ENCODE measurements at places on chromosomes 5 and 9. TPM values are rescaled to one million over a fixed set of nuclear protein-coding genes. Genes with fewer than 3 reads are reported as not detected.
A peak's percentile ranks its signal among the peaks of the same experiment; 100 is the strongest.

The CARD19 gene
- total RNA-seq: 36.3 TPM

The FKTN gene
- total RNA-seq: 21.1 TPM

The BTNL3 gene
- not detected for total RNA-seq

The LSM11 gene
- 4.4 TPM for total RNA-seq

The IL9 gene
- total RNA-seq: not detected

The WDR38 gene
- not detected for total RNA-seq

The HAND1 gene
- total RNA-seq: not detected

The PCDHGB6 gene
- total RNA-seq: 18.4 TPM

The LOX gene
- total RNA-seq: 1,249 TPM

- no peaks in the 10 kb centered on the region for H3K36me3 ChIP-seq
- peak; percentile 22 for DNase-seq
Measured at GRCh38 chr5:55857247-55857640, 6.1 kb downstream of the IL31RA start.

DNA sequence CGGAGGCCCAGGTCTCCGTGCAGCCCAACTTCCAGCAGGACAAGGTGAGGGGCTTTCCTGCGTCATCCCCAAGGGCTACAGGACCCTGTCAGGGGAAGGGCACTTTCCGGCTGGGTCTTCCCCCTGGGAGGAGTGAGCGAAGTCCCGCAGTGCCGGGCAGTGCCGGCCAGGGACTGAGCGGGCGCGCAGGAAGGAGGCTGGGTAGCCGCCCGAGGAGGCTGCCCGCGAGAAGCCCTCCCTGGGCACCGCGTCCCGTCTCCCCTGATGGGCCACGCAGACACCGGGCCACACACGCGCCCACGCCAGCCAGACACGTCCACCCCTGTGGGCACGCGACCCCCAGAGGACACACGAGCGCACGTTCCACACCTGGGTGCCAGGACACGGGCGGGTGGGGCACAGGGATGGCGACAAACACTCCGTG is 357 bp downstream of the PTGDS start:
- H3K27me3 ChIP-seq: no peaks in the 10 kb centered on the region
- no peak overlapping the region for H3K27ac ChIP-seq
- DNase-seq: no peak

DNA sequence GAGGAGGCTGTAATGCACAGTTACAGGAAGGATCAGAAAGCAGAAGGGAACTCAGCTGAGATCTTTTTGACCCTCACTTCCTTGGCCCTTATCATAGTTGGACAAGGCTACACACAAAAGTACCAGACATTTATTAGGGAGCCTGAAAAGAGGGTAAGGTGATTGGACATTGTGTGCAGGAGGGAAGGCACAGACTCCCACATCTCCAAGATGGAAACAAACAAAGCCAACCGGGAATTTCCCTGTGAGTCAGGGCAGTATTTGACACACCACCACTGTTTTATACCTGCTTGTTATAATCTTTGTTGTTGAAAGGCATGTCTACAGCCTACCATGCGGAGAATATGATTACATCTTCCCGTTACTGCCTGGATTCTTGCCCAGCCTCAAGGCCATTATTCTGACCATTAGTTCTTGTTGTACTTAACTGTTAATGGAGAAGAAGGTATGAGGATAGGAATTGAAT is 3.0 kb upstream of the CCNG1 start:
- no peak overlapping the region for H3K4me3 ChIP-seq
- peaks cover 6% of the 10 kb centered on the region for H3K4me1 ChIP-seq
- H3K27ac ChIP-seq: peak overlapping the region; percentile 14
- no peaks in the 10 kb centered on the region for H3K27me3 ChIP-seq
- peaks cover under 1% of the 10 kb centered on the region for H3K36me3 ChIP-seq
- DNase-seq: peak; percentile 70

- H3K27ac ChIP-seq: no peak overlapping the region
- no peaks in the 10 kb centered on the region for H3K4me1 ChIP-seq
- H3K4me3 ChIP-seq: no peak overlapping the region
- DNase-seq: no peak
Measured at GRCh38 chr5:5805916-5806315, 383.4 kb downstream of the ICE1 start.

GRCh38 chr5:59819806-59820205 is 73.7 kb downstream of the PDE4D start:
- H3K4me1 ChIP-seq: peaks cover 5% of the 10 kb centered on the region
- no peaks in the 10 kb centered on the region for H3K27me3 ChIP-seq
- H3K4me3 ChIP-seq: no peak overlapping the region
- no peaks in the 10 kb centered on the region for H3K36me3 ChIP-seq
- no peak overlapping the region for H3K27ac ChIP-seq

DNA sequence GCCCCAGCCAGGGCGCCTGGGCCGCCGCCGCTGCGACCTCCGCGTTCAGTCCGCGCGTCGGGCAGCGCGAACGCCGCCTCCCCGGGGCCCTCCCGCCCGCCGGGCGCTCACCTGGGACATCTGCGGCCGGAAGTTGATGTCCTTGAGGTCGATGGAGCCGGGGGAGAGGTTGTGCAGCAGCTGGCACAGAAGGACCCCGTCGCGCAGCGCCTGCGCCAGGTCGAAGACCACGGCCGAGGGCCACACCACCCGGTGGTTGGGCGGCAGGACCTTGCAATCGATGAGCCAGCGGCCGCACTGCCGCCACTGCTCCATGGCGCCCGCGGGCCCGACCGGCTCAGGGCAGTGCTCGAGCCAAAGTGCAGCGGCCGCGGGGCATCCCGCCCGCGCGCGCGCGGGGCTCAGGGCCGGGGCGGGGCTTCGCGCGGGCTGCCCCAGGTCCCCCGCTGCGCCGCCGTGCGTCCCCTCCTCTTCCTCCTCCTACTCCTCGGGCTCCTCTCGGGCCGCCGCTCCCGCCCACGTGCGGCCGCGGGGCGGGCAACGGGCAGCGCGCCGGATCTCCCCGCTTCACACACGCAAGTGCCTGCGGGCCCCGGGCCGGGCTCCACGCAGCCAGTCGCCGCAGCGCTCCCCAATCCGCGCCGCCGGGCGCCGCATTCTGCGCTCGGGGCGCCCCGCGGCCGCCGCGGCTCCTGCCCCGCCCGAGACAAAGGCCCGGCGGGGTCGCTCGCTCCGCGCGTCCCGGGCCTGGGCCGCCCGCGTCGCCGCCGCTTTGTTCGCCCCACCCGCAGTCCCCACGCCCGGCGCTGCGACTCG is at the start of gene VAV2:
Gene VAV2 (minus strand): TSS at position 361 of the 816 bp plus-strand sequence. CDS start 46 bp downstream, at position 315.
- H3K27me3 ChIP-seq: no peaks in the 10 kb centered on the region
- H3K36me3 ChIP-seq: no peaks in the 10 kb centered on the region
- peaks cover 32% of the 10 kb centered on the region for H3K4me1 ChIP-seq
- peak within 1 kb of the TSS; percentile 88 for H3K27ac ChIP-seq

DNA sequence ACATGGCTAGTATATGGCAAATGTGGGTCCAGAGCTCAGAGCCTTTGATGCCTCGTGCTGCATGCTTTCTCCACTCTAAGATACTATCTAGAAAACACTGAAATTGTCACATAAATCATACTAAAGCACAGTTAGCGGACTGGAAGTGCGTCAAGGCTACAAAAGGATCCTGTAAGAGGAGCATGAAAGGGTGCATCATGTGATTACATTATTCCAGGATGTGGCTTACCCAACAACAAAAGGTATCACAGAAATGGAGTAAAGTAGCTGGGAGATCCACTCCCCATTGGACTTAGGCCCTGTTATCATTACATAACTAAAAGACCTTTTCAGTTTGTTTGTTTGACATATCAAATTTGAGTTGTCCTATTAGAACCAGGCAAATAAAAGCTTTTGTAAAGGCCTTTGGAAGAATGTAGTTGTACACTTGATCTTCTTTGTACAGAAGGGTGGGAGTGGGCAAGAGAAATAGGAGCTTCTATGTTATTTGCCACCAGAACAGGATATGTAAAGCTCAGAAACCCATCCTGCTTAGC is 6.9 kb downstream of the SLC31A1 start:
- no peaks in the 10 kb centered on the region for H3K36me3 ChIP-seq
- H3K27ac ChIP-seq: no peak overlapping the region
- H3K4me1 ChIP-seq: no peaks in the 10 kb centered on the region
- H3K27me3 ChIP-seq: no peaks in the 10 kb centered on the region
- DNase-seq: no peak

DNA sequence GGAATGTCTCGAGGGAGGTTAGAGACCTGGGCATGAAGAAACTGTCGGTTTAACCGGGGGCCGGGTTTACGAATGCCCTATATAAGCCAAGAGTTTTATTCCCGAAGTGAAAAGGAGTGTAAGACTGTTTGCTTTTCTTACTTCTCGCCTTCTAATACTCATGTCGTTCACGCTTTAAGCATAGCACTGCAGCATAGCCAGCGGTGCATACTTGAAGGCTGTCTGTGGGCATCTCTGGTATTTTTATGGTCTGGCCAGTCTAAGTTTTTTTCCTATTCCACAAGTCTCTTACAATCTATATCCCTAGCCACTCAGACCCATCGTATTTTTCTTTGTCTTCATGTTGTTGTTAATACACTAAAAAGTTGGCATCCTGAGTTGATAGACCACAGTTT is 1.2 kb downstream of the UHRF2 start:
- H3K4me3 ChIP-seq: peak overlapping the region; percentile 85
- peak; percentile 67 for DNase-seq
- no peaks in the 10 kb centered on the region for H3K36me3 ChIP-seq
- H3K27me3 ChIP-seq: peaks cover 3% of the 10 kb centered on the region
- peak overlapping the region; percentile 86 for H3K27ac ChIP-seq

GRCh38 chr9:91391818-91392217 is 30.1 kb upstream of the AUH start:
- peaks cover 15% of the 10 kb centered on the region for H3K4me1 ChIP-seq
- H3K27ac ChIP-seq: no peak overlapping the region
- no peak for DNase-seq
- H3K4me3 ChIP-seq: no peak overlapping the region
- H3K36me3 ChIP-seq: no peaks in the 10 kb centered on the region

GRCh38 chr5:101897914-101898313 is 398.2 kb downstream of the SLCO4C1 start:
- no peaks in the 10 kb centered on the region for H3K27me3 ChIP-seq
- H3K4me1 ChIP-seq: no peaks in the 10 kb centered on the region
- no peaks in the 10 kb centered on the region for H3K36me3 ChIP-seq
- H3K4me3 ChIP-seq: no peak overlapping the region
- no peak overlapping the region for H3K27ac ChIP-seq

DNA sequence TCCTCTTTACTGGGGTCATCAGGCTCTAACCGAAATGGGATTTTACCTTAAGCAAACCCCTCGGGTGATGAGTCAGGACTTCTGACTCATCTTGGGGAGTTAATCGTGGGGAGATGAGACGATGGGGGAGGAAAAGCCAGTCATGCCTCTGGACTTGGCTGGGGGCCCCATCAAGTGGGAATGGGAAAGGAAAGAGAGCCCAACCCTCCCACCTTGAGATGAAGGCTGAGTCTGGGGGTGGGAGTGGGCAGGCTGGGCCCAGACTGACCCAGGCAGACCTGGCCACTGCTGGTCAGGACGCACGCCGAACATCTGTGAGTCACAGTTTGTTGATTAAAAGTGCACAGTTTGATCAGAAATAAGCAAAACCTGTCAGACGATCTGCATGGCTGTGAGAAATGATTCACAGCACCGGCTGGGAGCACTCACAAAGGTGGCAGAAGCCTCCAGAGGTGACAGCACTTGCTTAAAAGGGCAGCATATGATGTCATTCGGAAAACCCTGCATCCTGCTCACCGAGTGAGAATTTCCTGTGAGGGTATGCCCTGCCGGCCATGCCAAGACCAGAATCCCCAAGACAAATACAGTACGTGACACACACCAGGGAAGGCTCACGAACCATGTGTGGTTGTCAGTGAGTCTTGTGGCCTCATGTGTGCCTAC is 50.0 kb upstream of the SLC25A51 start:
- H3K4me3 ChIP-seq: no peak overlapping the region
- H3K4me1 ChIP-seq: peaks cover 37% of the 10 kb centered on the region
- no peaks in the 10 kb centered on the region for H3K27me3 ChIP-seq
- peaks cover 3% of the 10 kb centered on the region for H3K36me3 ChIP-seq
- peak overlapping the region; percentile 95 for H3K27ac ChIP-seq

DNA sequence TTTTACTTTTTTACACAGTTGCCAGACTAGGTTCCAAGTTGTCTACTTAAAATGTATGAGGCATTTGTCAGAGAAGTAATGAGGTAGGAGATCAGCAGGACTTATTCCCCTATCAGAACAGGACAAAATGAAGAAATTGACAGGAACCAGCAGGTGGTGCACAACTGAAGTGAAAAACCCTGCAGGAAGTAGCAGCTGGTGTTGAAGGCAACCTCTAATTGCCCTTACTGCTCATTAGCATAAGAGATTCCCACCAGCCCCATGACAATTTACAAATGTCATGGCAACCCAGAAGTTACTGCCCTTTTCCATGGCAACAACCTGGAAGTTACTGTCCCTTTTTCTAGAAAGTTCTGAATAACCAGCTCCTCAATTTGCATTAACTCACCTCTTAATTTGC is 5.4 kb downstream of the PCDHB15 start:
- H3K36me3 ChIP-seq: no peaks in the 10 kb centered on the region
- H3K27ac ChIP-seq: no peak overlapping the region
- no peak overlapping the region for H3K4me3 ChIP-seq
- H3K27me3 ChIP-seq: no peaks in the 10 kb centered on the region
- DNase-seq: no peak

DNA sequence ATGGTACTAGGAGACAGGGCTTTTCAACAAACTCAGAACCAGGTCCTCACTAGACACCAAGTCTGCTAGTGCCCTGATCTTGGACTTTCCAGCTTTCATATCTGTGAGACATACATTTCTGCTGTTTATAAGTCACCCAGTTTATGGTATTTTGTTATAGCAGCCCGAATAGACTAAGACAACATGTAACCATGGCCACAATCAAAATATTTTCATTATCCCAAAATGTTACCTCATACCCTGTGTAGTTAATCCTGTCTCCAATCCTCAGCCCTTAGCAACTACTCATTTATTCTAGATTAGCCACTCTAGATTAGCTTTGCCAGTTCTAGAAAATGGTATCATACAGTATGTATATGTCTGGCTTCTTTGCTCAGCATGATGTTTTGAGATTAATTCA is 6.3 kb upstream of the ATG10 start:
- H3K27ac ChIP-seq: no peak overlapping the region
- H3K27me3 ChIP-seq: no peaks in the 10 kb centered on the region
- H3K36me3 ChIP-seq: no peaks in the 10 kb centered on the region
- H3K4me1 ChIP-seq: no peaks in the 10 kb centered on the region

DNA sequence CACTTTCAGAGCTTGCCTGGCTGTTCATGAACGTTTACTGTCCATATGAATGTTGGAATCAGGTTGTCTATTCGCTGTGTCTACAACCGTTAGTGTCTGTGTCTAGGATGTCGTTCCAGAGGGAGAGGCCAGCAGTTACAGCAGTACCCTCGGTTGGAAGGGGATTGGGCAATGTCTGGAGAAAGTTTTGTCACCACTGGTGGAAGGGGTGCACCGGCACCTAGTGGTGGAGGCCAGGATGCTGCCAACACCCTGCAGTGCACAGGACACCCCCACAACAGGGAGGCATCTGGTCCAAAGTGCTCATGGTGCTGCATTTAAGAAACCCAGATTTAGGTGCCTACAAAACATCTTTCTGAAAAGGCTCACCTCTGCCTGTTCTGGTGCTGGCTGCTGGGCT is 220.7 kb downstream of the FANCC start:
- no peaks in the 10 kb centered on the region for H3K36me3 ChIP-seq
- no peak overlapping the region for H3K4me3 ChIP-seq
- no peak for DNase-seq
- H3K27ac ChIP-seq: no peak overlapping the region
